ENCODE measurements at places on chromosomes 5 and 9. TPM values are rescaled to one million over a fixed set of nuclear protein-coding genes. Genes with fewer than 3 reads are reported as not detected.

GRCh38 chr5:151254556-151254955 lies 1.6 kb downstream of the GM2A start:
- DNase-seq: no peak

DNA sequence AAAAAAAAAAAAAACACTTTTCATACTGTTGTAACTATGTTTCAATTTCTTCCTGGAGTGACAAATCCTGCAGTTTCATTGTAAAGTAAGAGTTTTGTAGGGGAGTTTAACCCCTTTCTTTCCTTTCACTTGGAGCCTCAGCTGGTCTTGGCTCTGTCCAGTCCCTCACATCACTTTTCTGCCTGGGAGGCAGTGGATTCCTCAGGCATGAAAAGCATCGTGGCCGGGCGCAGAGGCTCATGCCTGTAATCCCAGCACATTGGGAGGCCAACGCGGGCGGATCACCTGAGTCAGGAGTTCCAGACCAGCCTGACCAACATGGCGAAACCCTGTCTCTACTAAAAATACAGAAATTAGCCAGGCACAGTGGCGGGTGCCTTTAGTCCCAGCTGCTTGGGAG lies 45.6 kb upstream of the MYO10 start:
- no peak for DNase-seq

- no peak for DNase-seq
Observed at GRCh38 chr9:1261266-1261665, 211.1 kb downstream of the DMRT2 start.

DNA sequence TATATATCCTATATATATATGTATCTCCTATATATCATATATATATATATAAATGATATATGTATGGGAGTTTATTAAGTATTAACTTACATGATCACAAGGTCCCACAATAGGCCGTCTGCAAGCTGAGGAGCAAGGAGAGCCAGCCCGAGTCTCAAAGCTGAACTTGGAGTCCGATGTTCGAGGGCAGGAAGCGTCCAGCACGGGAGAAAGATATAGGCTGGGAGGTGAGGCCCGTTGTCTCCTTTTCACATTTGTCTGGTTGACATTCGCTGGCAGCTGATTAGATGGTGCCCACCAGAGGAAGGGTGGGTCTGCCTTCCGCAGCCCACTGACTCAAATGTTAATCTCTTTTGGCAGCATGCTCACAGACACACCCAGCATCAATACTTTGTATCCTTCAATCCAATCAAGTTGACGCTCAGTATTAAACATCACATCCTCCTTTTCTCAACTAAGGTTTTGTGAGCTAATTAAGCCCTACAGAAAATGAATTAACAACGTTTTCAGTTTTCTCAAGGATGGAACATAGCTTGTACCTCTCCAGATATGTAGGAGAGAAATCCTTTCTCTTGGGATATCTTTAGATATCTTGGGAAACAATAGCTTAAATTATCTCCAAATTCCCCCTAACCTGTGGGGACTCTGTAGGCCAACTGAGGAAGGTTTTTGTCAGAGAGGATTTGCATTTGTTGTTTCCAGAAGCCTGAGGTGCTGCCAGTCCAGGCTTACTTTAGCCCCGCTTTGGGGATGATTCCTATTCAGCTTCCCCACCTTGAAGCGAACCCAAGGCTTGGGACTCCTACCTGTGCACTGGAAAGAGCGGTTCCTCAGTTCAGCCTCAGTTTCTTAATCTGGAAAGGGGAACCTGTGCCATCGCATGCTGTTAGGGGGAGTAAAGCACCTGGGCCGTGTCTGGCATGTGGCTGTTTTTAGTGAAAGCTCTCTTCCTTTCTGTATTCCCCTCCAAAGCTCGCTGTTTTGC lies 163.2 kb downstream of the CACNA1B start:
- no peak for DNase-seq

- DNase-seq: no peak
Observed at GRCh38 chr9:107260437-107261081, 22.5 kb upstream of the RAD23B start.

DNA sequence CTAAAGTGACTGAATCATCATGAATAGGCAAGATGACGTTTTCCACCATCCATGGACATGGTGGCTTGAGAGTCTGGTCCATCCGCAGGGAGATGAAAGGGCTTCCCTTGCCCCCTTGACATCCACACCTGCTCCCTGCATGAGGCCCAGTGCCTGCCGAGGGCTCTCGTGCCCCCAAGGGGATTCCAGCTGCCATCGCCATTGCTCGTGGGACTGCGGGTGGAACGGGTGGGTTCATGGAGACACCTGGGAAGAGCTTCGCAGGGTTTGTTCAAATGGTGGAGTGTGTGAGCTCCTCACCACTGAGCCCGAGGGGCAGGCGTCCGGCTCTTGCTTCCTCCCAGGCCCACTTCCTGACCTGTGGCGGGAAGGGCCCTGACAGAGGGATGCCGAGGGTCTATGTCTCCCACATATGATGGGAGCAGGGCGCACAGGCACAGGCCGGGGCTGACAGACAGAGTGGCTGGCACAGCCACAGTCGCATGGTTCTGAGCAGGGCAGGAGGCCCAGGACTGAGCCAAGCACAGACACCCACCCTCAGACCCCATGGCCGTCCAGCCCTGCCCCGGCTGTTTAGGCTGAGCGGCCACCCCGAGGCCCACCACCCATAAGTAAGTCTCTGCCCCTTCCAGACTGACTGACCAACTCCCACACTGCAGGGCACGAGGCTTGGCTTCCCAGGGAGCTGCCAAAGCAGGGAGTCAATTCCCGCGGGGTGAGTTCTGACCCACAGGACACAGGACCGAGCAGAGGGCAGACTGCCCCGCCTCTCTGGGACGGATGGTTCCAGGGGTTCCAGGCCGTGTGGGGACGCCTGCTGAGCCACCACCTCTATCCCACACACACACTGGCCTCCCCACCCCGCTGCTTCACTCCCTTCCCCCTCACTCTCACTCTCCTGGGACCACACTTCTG lies 70.0 kb upstream of the PPP1R26 start:
- DNase-seq: no peak

GRCh38 chr9:115349542-115349941 lies 231.6 kb upstream of the TNC start:
- DNase-seq: no peak

GRCh38 chr5:15993334-15993733 lies 186.3 kb downstream of the MARCHF11 start:
- peak; percentile 8 for DNase-seq

- no peak for DNase-seq
Observed at GRCh38 chr5:150120062-150120441, 33.7 kb upstream of the CSF1R start.

GRCh38 chr9:99055384-99055783 lies 49.5 kb upstream of the TGFBR1 start:
- no peak for DNase-seq

- DNase-seq: no peak
Observed at GRCh38 chr5:126875303-126875785, 98.4 kb downstream of the LMNB1 start.

DNA sequence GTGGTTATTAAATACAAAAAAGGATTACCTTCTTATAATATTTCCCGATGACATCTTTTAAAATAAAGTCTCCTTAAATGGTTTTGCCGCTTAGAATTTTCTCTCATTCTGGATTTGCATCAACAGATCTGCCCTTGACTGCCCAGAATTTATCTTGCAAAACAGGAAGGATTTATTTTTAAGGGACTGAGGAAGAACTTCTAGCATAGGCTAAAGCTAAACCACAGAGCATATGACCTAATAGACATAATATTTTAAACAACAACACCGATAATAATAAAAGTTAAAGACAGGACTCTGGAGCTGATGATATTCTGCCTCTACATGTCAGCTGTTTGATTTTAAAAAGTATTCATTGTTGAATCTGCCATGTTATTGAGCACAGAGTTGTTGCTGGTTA lies 145.3 kb upstream of the ADCY2 start:
- no peak for DNase-seq

GRCh38 chr5:31703757-31704156 lies 64.8 kb downstream of the PDZD2 start:
- no peak for DNase-seq

GRCh38 chr5:79263-79662 lies 12.7 kb upstream of the PLEKHG4B start:
- no peak for DNase-seq

DNA sequence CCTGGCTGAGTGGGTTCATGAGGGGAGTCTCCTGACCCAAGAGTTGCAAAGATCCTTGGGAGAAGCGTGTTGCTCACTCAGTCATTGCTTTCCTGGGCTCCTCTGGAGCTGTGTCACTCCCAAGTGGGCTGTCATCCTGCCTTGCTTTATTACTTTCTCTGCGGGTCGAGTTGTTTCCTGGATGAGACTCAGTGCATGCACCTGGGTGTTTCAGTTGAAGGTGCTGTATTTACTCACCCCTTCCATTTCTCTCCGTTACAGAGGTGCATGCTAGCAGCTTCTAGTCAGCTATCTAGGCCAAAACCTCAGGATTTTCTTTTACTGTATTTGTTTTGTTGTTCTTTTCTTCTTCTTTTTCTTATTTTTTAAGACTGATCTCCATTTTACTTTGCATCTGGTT lies 785.5 kb upstream of the EDIL3 start:
- DNase-seq: no peak

DNA sequence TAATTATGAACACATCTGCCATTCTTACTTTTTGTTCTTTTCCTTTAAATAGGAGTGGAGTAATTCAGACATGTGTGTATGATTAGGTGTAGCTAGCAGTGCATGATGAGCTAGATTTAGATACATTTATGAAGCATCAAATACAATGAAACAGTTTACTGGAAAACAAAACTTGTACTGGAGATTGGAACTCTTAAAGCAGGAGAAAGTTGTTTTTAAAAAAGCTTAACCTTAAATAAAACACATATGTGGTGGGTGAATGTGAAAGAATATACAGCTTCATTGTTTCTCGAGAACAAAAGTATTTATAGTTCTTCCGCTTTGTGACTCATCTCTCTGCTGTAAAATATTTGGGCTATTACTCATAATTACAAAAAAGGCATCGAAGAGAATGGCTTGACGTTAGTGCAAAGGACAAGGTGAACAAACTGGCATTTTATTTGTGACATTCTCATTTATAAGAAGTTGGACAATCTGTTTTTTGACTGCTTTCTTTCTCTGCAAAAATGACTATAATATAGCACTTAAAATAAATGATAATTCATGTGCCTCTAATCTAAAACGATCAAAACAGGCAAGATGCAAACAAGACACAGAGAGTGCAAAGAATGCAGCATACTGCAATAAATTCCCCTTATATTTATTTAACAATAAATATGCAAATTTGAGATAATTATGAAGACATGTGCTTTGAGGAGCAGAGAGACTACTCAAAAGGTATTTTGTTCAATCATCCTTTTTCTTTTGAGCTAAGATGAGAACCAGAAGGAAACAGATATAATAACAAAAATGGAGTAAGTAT lies 478.8 kb downstream of the CETN3 start:
- DNase-seq: peak; percentile 82

DNA sequence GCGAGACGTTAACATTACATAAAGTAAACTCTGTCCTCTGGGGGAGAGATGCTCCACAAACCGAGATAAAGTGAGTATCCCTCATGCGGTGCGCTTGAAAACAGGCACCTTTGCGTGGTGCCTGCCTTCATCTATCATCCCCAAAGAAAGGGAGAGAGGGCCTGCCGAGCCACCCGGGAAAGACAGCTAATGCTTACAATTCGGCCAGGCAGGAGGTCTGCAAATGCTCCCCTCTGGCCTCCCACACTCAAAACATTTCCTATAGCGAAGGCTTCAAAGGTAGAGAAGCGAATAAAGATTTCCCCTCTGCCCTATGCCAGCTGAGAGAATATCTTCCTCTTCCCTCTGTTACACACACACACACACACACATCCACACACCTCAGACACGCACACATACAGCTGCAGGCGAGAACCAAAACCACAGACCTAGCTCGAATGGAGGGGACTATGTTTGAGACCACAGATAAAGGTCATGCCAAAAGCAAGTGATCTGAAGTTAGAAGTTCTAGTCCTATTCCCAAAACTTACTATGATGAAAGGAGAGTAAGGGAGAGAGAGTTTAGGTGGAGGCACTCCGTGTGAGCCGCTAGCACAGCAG lies 132.8 kb downstream of the CRB2 start:
- DNase-seq: no peak

- DNase-seq: no peak
Observed at GRCh38 chr5:14374100-14374499, 207.5 kb upstream of the OTULINL start.

The TSLP gene
- not detected for total RNA-seq

The CARD19 gene
- total RNA-seq: 49.3 TPM

The CARD9 gene
- total RNA-seq: under 0.01 TPM

The FOXI1 gene
- not detected for total RNA-seq

The GMCL2 gene
- not detected for total RNA-seq

The ASPN gene
- not detected for total RNA-seq

The PGM5 gene
- 27.5 TPM for total RNA-seq

The ACSL6 gene
- total RNA-seq: 0.65 TPM

The TRAF1 gene
- total RNA-seq: 0.60 TPM

The PCDHB13 gene
- total RNA-seq: 2.6 TPM

The JAKMIP2 gene
- total RNA-seq: not detected

The PCSK1 gene
- total RNA-seq: under 0.01 TPM
